ENCODE measurements at places on chromosomes 2 and 18.

DNA sequence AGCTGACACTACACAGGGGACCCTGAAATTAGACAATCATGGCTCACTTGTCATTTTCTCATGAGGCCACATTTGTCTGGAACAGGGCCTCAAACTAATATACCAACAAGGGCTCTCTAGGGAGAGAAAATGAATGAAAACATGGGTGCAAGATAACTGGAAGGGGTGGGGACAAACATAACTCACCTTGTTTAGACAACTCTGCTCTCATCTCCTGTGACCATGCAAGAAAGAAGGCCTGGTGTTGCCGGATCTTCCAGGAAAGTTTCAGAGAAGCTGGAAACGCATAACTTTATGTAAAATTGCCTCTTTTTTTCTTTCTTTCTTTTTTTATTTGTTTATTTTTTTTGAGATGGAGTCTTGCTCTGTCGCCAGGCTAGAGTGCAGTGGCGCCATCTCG is 80.4 kb upstream of the SPRED2 start:
- no peak for DNase-seq

- no peak for DNase-seq
These were observed 7.8 kb downstream of the LOXHD1 start for GRCh38 chr18:46649071-46649862.

- no peak for DNase-seq
These were observed 1.0 kb upstream of the LDLRAD4 start for GRCh38 chr18:13217466-13217961.

- DNase-seq: no peak
These were observed 52.1 kb downstream of the VIL1 start for GRCh38 chr2:218471036-218471435.

GRCh38 chr2:174835797-174836255 is 71.6 kb upstream of the CHRNA1 start:
- no peak for DNase-seq

Data from stimulated activated CD4-positive, alpha-beta T cell treated with anti-CD3 and anti-CD28 coated beads, Interleukin-1b, Interleukin-23, amount 100 ng/mL, for 1 hour (primary cell).